Left kidney (tissue), 8 donors: ENCODE measurements at places on chromosomes 2 and 18.

DNA sequence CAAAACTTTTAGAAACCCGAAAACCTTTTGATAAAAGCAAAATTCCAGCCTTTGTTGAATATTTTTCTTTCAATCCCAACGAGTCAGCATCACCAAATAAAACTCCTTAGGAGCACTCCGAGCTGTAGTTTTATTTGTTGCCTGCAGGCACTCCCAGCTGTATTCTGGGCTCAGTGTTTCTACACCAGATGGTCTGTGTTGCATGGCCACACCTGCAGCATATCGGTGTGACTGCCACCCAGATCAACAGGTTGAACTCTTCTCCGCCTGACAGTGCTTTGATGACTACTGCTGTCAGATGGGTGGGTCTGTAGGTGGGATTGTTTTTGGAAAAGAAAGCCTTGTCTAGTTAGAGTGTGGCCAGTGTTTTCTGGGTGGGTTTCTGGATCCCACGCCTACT is 32.7 kb downstream of the APCDD1 start:
- no peak for DNase-seq

GRCh38 chr2:107412209-107412904 is 414.3 kb upstream of the RGPD4 start:
- no peak for DNase-seq

DNA sequence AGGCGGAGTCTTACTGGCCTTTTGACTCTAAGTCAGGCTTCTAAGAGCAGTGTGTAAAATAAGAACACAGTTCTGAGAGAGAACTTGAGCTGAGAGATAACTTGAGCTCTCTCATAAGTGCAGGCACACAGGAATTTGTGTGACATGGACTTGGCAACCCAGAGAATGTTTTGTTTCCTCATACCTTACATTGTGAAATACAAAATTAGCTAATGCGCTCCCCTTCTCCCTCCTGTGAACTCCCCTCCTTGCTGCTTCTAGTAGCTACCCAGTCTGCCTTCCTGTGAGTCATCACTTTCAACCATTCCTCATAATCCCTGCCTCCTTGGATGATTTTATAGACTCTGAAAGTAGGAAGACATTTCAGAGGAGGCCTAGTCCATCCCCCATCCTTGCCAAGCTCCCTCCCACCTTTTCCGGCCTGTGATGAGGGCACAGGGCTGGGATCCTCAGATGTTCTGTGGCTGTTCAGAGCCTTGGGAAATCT is 22.6 kb downstream of the FER1L5 start:
- no peak for DNase-seq

- no peak for DNase-seq
Observed at GRCh38 chr2:69205491-69205890, 181.5 kb downstream of the GFPT1 start.

DNA sequence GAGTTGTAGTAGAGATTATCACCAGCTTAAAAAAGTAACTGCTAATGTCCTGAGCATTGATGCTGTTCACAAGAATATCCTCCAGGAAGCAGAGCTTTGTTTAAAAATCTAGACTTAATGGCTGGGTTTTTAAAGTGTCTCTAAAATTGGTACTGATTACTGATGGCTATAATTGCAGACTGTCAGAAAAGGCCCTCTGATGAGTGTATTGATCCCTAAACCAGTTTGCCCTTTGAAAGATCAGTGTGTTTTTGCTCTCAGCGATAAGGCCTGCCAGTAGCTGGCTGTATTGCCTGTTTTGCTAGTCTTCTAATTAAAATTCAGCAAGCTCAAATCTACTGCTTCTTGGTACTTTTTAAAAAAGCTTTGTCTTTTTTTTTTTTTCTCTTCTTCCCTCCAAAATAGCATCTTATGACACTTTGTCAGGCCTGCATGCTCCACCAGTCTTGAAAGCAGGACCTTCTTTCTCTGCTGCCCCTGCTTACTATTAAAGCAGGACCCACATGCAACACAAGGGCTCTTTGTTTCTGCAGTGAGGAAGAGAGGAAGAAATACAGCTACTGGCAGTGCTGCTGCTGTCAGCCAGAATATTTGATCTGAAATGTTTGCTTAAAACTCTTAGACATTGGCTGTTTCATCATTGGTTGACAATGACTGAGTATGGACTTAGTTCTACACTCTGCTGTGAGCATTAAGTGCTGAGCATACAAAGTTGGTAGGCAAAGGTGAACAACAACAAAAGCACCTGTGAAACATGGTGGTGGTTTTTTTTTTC is 1.8 kb downstream of the SEC11C start:
- DNase-seq: no peak

DNA sequence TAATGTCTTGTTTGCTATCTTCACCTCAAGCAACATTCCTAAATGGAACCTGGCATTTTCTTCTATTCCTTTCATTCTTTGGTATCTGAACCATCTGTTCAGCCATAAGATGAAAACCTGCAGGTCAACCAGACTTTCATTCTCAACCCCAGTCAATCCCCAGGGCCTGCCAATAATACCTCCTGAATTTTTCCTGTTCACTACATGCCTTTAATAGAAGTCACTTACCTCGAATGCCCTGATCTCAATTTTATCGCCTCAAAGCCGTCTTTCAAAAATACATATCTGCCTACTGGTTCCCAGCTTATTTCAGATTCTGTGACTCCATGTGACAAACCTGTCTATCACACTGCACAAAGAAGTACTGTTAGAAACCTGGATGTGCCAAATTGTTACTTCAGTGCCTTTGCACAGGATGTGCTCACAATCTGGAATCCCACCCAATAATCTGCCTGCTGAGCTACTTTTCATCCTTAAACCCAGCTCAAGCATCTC is 22.6 kb downstream of the ST3GAL5 start:
- no peak for DNase-seq

GRCh38 chr18:10563886-10564285 is 38.1 kb downstream of the NAPG start:
- DNase-seq: no peak

DNA sequence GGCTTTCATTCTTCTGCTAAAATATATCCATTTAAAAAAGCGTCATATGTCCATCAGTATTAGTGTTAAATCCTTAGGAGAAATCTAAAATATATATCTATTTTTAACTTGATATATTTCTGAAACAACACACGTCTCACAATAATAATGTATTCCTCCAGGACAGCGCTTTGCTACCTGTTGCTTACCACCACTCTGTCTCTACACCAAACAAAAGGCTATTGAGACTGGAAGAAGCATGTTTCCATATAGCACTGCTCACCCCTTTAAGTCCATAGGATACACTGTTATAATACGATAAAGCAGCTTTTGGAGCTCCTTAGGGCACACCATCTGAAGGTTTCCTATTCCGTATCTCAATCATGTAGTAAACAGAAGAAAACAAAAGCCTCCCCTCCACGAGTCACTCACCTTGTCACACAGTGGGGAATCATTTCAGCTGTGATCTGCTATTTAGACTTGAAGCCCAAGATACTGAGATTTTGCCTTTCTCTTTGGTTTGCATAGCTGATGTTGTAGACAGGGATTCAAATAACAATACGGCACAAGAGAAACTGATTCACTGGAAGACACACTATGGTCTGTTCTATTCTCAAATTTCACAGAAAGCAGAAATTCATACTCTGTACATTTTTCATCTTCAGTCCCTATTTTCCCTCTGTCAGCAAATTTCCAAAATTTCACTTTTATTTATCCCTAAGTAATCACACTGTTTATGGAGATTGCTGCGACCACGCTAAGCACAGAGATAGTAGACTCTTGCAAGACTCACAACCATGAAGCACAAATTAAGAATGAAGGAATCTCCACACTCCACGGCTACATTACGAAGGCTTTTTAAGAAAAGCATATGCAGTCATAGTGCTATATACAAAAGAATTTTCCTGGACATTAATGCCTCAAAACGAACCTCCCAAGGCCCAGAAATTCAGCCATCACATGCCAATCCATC is 187.1 kb downstream of the TCF4 start:
- DNase-seq: no peak

- no peak for DNase-seq
Observed at GRCh38 chr18:48330016-48330991, 78.9 kb downstream of the ZBTB7C start.

GRCh38 chr2:74585406-74586185 is 31.1 kb downstream of the DOK1 start:
- no peak for DNase-seq

- no peak for DNase-seq
Observed at GRCh38 chr2:233453916-233454315, 99.6 kb downstream of the DGKD start.
